ENCODE measurements at places on chromosomes 2 and 18. TPM values are rescaled to one million over a fixed set of nuclear protein-coding genes. Genes with fewer than 3 reads are reported as not detected.

Gene SP140
- 0.57 TPM for total RNA-seq

Gene FNDC4
- total RNA-seq = 3.9 TPM

- H3K27me3 ChIP-seq = no peaks in the 10 kb centered on the region
- no peaks in the 10 kb centered on the region for H3K4me1 ChIP-seq
- H3K4me3 ChIP-seq = no peak overlapping the region
- DNase-seq = no peak
- no peaks in the 10 kb centered on the region for H3K36me3 ChIP-seq
Measured at GRCh38 chr2:220356076-220356475, 728.6 kb downstream of the SLC4A3 start.

DNA sequence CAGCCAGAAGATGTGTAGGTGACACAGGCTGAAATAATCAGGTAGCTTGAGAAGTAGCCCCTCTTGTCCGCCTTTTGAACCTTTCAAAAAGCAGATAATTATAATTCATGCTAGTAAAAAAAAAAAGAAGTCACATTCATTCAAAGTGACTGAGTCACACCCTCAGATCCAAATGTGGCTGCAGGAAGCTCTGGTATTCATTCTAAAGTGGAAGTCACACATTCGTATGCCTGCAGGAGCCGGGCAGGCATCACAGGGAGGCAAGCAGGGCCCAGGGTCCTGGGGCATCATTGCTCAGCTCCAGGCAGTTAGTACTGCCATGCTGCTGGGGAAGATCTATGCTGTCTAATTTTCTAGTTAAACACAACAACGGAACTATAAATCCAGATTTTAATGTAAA is 21.7 kb upstream of the RAB11FIP5 start:
- H3K27me3 ChIP-seq = no peaks in the 10 kb centered on the region
- H3K36me3 ChIP-seq = no peaks in the 10 kb centered on the region
- H3K4me3 ChIP-seq = no peak overlapping the region

DNA sequence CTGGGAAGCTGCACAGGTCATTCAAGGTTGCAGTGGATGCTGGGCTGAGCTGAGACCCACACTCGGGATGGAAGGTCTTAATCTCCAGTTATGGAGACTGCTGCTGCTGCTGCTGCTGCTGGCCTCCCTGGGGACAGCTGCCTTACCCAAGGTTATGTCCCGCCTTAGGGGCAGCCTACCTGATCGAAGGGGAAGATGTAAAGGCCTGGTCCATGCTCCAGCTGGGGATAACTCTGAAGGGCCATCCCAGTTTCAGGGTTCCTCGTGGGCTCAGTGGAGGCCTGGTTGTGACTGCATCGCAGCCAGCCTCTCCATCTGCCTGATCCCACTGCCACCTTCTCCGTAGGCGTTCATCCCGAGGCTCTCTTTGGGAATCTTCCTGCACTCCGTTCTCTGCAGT is 33.0 kb downstream of the RHOB start:
- no peak for DNase-seq
- no peak overlapping the region for H3K4me3 ChIP-seq
- H3K27me3 ChIP-seq = no peaks in the 10 kb centered on the region
- H3K36me3 ChIP-seq = no peaks in the 10 kb centered on the region
- H3K27ac ChIP-seq = no peak overlapping the region

Data from psoas muscle (tissue), 8 donors.